ENCODE measurements at places on chromosomes 1 and 21. TPM values are rescaled to one million over a fixed set of nuclear protein-coding genes. Genes with fewer than 3 reads are reported as not detected.

- H3K27ac ChIP-seq, result no peak overlapping the region
- peaks cover 63% of the 10 kb centered on the region for H3K27me3 ChIP-seq
- peaks cover 10% of the 10 kb centered on the region for H3K36me3 ChIP-seq
- H3K4me3 ChIP-seq, result no peak overlapping the region
Measured at GRCh38 chr1:84995484-84996334, 1.2 kb downstream of the MCOLN2 start.

DNA sequence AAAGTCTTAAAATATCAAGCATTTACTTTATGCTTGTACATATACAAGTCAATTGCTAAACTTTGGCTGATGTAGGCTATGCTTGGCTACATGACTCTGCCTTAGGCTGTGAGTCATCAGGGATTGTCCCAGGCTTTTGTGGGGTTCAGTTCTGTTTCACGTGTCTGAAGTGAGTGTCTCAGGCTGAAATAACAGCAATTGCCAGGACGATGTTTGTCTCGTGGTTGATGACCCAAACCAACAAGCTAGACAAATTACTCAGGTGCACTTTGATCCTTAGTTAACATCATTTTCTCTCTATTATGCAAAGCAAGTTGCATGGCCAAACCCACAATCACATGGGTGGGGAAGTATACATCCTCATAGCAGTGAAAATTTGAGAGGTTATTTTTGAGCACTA, 410.1 kb downstream of the BRINP3 start:
- H3K27ac ChIP-seq, result no peak overlapping the region
- H3K36me3 ChIP-seq, result no peaks in the 10 kb centered on the region
- no peaks in the 10 kb centered on the region for H3K4me1 ChIP-seq
- DNase-seq, result no peak
- no peaks in the 10 kb centered on the region for H3K27me3 ChIP-seq

- no peak overlapping the region for H3K27ac ChIP-seq
- no peaks in the 10 kb centered on the region for H3K36me3 ChIP-seq
- DNase-seq, result no peak
- H3K4me1 ChIP-seq, result peaks cover 8% of the 10 kb centered on the region
- H3K27me3 ChIP-seq, result peaks cover 2% of the 10 kb centered on the region
- H3K4me3 ChIP-seq, result peak overlapping the region; percentile 66
Measured at GRCh38 chr1:21623410-21623961, 45.7 kb downstream of the RAP1GAP start.

AMY1A gene
- total RNA-seq, result not detected

IL19 gene
- total RNA-seq, result not detected

Data from chondrocyte (in vitro differentiated cells).